A673 (cell line): ENCODE measurements at places on chromosomes 1 and 21. TPM values are rescaled to one million over a fixed set of nuclear protein-coding genes. Genes with fewer than 3 reads are reported as not detected.

MSH4 gene
- total RNA-seq = 0.59 and 1.0 TPM in 2 replicates

ZNF593OS gene
- total RNA-seq = not detected in 2 replicates

DNA sequence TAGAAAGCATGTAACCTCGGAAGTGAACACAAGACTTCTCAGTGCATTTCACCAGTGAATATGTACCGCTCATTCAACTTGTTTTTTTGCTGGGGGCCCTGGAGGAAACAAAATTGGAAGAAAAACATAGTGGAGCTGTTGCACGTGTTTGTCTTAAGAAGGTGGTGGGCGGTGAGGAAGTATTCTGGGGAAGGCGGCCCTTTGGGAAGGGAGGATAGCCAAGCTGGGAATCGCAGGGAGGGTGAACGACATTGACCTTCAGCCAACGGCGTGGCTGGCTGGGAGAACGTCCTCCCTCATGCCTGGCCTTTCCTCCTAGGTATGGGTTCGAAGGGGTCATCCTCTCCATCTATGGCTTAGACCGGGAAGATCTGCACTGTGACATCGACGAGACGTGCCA is 19.4 kb downstream of the TFF3 start:
- H3K27ac ChIP-seq = no peak overlapping the region
- DNase-seq = no peak
- H3K36me3 ChIP-seq = no peaks in the 10 kb centered on the region
- H3K27me3 ChIP-seq = no peaks in the 10 kb centered on the region

- H3K36me3 ChIP-seq = no peaks in the 10 kb centered on the region
- H3K27me3 ChIP-seq = no peaks in the 10 kb centered on the region
- no peaks in the 10 kb centered on the region for H3K4me1 ChIP-seq
- H3K4me3 ChIP-seq = no peak overlapping the region
- DNase-seq = no peak
These were observed 311.8 kb upstream of the B3GALT2 start for GRCh38 chr1:193498088-193498655.

- H3K4me3 ChIP-seq = no peak overlapping the region
- no peak for DNase-seq
- no peak overlapping the region for H3K27ac ChIP-seq
- H3K27me3 ChIP-seq = no peaks in the 10 kb centered on the region
- H3K4me1 ChIP-seq = no peaks in the 10 kb centered on the region
- H3K36me3 ChIP-seq = no peaks in the 10 kb centered on the region
These were observed 56.8 kb upstream of the PDE9A start for GRCh38 chr21:42596657-42597056.

- H3K36me3 ChIP-seq = no peaks in the 10 kb centered on the region
- H3K4me1 ChIP-seq = no peaks in the 10 kb centered on the region
- DNase-seq = no peak
- H3K27ac ChIP-seq = no peak overlapping the region
These were observed 65.5 kb downstream of the PRDM16 start for GRCh38 chr1:3134381-3135072.

DNA sequence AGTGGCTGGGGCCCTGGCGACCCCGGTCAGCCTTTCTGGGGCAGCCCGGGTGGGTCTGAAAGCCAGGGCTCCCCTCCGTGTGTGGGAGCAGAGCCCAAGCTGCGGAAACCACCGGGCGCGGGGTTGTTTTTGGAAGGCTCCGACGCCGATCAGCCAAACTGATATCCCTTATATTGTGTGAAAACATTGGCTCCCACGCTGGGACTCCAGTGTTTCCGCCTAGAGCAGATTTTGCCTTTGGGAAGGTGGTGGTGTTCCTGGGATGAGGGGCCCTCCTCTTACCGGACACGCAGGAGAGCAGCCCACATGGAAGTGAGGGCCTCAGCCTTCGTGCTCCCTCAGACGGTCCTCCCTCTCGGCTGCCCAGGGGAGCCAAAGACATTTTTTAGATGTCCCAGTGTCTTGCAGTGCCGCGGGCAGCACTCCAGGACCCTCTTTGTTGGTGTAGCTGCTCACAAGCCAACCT is 54.3 kb downstream of the NGF start:
- no peaks in the 10 kb centered on the region for H3K36me3 ChIP-seq
- H3K27me3 ChIP-seq = no peaks in the 10 kb centered on the region
- no peak overlapping the region for H3K27ac ChIP-seq
- no peak for DNase-seq
